ENCODE measurements at places on chromosomes 4 and X.
A peak's percentile ranks its signal among the peaks of the same experiment; 100 is the strongest.

DNA sequence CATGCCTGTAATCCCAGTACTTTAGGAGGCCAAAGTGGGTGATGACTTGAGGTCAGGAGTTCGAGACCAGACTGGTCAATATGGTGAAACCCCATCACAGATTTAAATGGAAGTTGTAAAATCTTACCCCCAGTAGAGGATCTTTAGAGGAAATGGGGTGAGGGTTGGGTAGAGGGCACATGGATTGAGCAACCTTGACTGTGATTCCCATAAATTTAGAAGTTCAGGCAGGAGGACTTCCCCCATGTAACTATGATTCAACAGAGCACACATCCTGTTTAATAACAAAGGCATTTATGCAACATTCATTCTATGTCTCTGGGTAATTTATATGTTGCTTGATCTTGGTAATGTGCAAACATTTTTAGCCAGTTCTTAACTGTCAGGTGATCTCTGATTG, 143.1 kb downstream of the RBM47 start:
- DNase-seq, result peak; percentile 62

DNA sequence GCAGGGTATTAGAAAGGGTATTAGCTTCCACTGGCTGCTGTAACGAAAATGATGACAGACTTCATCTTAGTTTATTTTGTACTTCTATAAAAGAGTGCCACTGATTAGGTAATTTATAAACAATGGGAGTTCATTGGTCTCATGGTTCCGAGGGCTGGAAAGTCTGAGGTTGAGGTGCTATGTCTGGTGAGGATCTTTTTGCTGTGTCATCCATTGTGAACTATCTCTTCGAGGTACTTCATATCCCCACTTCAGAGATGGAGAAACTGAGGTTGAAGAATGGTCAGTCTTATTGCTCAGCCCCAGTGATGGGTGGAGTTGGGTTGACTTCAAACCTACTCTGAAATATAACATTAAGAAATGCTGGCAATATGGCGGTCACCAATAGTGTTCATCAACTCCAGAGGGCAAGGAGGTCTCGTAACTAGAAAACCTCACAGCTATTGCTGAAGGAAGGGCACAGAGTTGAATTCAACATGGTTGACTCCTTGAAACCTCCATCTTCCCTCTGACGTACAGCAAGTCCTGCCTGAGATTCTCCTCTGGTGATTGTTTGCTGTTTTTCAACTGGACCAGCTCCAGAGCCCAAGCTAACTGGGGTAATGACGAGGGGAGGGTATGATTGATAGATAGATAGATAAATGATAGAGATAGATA, 53.6 kb upstream of the SHOX start:
- DNase-seq, result no peak

GRCh38 chrX:17725181-17725580, 12.1 kb upstream of the SCML1 start:
- no peak for DNase-seq

DNA sequence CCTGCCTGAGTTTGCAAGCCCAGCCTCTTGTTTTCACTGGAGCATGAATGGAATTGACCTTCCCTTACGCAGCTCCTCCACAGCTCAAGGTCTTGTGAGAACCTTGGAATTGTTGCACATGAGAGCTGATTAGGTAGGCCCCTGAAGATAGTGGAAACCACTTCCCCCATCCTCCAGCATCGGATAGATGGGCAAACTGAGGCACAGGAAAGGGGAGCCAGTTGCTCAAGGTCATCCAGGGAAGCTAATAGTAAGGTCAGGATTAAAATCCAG, 27.2 kb downstream of the PJA1 start:
- no peak for DNase-seq

GRCh38 chr4:145056325-145057130, 41.5 kb downstream of the ANAPC10 start:
- DNase-seq, result no peak

GRCh38 chr4:137861682-137862081, 329.4 kb upstream of the PCDH18 start:
- DNase-seq, result peak; percentile 27

DNA sequence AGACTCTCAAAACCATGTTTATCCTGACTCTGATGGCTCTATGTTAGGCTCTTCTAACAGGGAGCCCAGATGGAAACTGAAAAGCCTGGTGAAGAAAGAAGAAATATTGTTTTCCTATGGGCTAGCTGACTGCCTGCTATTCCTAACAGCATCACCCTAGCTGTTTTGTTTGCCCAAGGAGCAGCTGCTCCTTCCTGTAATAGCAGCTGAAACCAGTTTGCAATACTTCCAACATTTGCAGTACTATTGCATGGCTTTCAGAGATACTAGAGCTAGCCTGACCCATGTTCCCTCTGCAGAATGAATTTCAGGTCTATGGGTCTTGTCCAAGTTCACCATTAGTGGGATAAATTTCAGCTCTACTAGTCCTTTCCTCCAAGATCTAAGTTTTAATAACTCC, 495.2 kb downstream of the INPP4B start:
- no peak for DNase-seq

DNA sequence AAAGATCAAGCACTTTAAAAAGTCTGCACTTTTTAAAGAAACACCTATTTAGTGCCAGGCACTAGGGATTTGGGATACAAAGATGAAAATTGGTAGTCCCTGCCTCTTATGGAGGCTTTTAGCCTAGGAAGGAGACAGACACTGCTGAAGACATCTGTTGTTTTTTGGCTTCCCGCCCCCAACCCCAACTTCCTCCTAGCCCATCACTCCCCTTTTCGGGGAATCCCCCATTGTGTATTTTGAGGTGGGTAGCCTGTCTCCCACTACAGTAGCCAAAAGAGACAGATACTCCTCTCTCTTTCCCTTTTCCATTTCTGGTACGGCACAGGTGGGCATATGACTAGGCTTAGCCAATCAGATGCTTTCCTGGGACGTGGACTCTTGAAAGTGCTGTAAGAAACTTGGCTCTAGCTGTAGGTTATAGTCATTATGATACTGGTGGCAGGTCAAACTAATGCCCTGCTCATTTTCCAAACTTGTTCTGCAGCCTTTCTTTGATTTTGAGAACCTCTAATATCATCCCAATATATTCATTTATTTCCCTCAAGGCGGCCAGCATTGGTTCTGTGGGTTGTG, 194.6 kb upstream of the RBPJ start:
- no peak for DNase-seq

- DNase-seq, result peak; percentile 47
Measured at GRCh38 chrX:74383611-74384010, 37.7 kb upstream of the SLC16A2 start.

GRCh38 chr4:174549721-174550120, 27.4 kb upstream of the HPGD start:
- DNase-seq, result peak; percentile 80

- no peak for DNase-seq
Measured at GRCh38 chr4:186653969-186654368, 69.7 kb downstream of the FAT1 start.

All from fibroblast of skin of right quadriceps (primary cell).